Neural crest cell (in vitro differentiated cells): ENCODE measurements at places on chromosomes 5 and 9. TPM values are rescaled to one million over a fixed set of nuclear protein-coding genes. Genes with fewer than 3 reads are reported as not detected.

Gene JADE2
- 2.1 and 2.4 TPM in 2 replicates for total RNA-seq

DNA sequence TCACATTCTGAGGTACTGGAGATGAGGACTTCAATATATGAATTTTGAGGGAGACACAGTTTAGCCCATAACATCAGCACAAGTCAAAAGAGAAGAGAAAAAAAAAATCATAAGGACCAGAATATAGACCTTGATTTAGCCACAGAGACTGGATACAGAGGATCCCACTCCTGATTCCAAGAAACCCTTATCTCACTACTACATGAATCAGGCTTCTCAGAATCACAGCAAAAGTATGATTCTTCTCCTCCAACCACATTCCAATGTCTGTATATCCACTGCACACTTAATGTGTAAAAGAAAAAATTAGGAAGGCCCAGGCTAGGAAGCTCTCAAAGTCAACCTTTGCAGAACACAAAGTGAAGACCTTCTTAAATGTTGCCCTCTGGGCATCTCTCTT lies 610.9 kb downstream of the DTWD2 start:
- no peak overlapping the region for H3K27ac ChIP-seq
- no peak for DNase-seq
- H3K36me3 ChIP-seq: peaks cover 7% of the 10 kb centered on the region

Gene KIF4B
- not detected in 2 replicates for total RNA-seq

DNA sequence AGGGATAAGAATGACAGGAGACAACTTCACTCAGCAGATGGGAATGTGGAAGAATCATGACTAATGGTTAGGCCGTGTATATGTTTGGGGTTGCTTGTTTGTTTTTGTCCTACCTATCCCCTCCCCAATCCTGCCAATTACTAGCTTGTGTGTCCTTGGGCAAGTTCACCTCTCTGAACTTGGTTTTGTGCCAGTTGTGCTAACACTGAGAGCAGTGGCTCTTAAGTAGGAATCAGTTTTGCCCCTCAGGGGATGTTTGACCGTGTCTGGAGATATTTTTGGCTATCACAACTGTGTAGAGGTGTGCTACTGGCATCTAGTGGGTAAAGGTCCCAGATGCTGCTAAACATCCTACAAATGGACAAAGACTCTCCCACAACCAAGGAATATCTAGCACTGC lies 287.0 kb downstream of the DMRT2 start:
- no peak overlapping the region for H3K27ac ChIP-seq
- H3K36me3 ChIP-seq: no peaks in the 10 kb centered on the region
- DNase-seq: no peak
- no peaks in the 10 kb centered on the region for H3K27me3 ChIP-seq
- no peak overlapping the region for H3K4me3 ChIP-seq
- no peaks in the 10 kb centered on the region for H3K4me1 ChIP-seq

DNA sequence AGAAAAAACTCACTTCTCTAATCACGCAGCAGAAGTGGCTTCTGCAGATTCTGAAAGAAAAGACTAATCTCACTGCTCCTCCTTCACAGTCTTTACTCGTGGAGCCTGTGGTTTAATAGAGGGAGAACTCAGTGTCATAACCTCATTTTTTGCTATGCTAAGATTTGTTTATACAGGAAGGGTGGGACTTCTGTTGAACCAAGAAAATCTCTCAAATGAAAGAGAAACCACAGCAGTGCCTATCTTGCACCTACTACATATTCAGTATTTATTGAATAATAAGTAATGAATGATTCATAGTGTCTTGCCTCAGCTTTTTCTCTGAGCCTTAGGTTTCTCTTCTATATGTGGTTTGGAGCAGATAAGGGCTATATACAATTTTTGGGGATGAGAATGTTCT lies 136.1 kb upstream of the DMAC1 start:
- H3K27me3 ChIP-seq: no peaks in the 10 kb centered on the region
- peaks cover 5% of the 10 kb centered on the region for H3K4me1 ChIP-seq
- peaks cover 7% of the 10 kb centered on the region for H3K36me3 ChIP-seq
- H3K4me3 ChIP-seq: no peak overlapping the region
- no peak for DNase-seq
- H3K27ac ChIP-seq: no peak overlapping the region

Gene PIP5KL1
- 2.6 and 3.4 TPM in 2 replicates for total RNA-seq

GRCh38 chr9:86405926-86406325 lies 51.7 kb upstream of the TUT7 start:
- peaks cover 9% of the 10 kb centered on the region for H3K4me1 ChIP-seq
- no peak for DNase-seq
- no peak overlapping the region for H3K27ac ChIP-seq
- no peaks in the 10 kb centered on the region for H3K36me3 ChIP-seq
- H3K27me3 ChIP-seq: no peaks in the 10 kb centered on the region

Gene SLC6A19
- not detected in 2 replicates for total RNA-seq

DNA sequence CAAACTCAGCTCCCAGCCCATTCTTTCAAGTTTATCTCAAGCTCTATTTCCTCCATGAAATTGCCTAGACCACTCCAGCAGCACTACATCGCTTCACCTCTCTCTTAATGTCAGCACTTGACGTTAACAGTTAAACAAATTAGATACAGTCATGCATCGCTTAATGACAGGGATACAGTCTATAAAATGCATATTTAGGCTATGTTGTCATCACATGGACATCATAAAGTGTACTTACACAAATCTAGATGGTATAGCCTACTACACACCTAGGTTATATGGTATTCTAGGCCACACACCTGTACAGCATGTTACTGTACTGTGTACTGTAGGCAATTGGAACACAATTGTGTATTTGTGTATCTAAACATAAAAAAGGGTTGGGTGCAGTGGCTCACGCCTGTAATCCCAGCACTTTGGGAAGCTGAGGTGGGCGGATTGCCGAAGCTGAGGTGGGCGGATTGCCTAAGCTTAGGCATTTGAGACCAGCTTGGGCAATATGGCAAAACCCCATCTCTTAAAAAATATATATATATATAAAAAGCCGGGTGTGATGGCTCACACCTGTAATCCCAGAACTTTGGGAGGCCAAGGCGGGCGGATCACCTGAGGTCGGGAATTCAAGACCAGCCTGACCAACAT lies 13.4 kb upstream of the PCSK5 start:
- DNase-seq: no peak
- peaks cover 7% of the 10 kb centered on the region for H3K4me1 ChIP-seq
- no peak overlapping the region for H3K27ac ChIP-seq
- H3K4me3 ChIP-seq: no peak overlapping the region
- H3K36me3 ChIP-seq: no peaks in the 10 kb centered on the region

DNA sequence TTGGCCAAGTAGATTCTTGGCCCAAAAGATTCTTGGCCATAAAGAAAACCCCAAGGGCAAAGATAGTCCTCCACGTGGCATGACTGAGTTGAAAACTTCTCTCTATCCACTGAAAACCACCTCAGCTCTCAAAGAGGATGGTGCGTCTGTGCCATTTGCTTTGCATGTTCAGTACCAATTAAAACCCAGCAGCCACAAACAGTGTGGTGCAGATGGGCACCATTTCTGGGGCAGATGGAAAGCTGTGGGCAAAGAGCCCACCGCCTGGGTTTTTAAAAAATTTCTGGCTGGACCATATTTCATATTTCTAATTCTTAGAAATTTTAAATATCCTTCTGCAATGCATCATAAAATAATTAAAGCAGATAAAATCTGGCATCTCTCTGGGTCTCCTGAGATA lies 84.5 kb upstream of the PUM3 start:
- H3K27me3 ChIP-seq: peaks cover 41% of the 10 kb centered on the region
- no peak for DNase-seq
- H3K27ac ChIP-seq: no peak overlapping the region
- H3K4me1 ChIP-seq: no peaks in the 10 kb centered on the region

GRCh38 chr9:127086771-127087170 lies 35.7 kb downstream of the ANGPTL2 start:
- no peak for DNase-seq
- H3K4me3 ChIP-seq: no peak overlapping the region
- no peaks in the 10 kb centered on the region for H3K27me3 ChIP-seq
- peak overlapping the region; percentile 13 for H3K27ac ChIP-seq

DNA sequence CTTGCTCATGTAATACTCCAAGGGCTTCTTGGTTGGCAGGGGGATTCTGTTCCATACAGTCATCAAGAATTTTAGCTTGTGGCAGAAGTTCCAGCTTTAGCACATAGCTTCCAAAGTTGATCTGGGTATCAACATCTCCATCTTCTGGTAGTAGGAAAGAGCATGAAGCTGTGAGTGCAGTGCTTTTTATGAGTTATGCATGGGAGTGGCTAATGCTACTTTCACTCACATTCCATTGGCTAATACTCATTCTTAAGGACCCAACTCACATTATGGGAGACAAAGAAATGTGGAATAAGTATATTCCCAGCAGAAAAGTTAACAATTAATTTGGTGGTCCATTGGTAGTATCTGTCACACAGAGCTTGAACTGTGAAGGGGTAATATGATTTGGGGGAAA lies 194.2 kb upstream of the CHD1 start:
- H3K4me3 ChIP-seq: no peak overlapping the region
- no peak for DNase-seq
- H3K36me3 ChIP-seq: no peaks in the 10 kb centered on the region
- H3K27ac ChIP-seq: no peak overlapping the region
- H3K4me1 ChIP-seq: no peaks in the 10 kb centered on the region

Gene MYMK
- total RNA-seq: not detected in 2 replicates

Gene CACNA1B
- total RNA-seq: 3.0 and 3.1 TPM in 2 replicates

DNA sequence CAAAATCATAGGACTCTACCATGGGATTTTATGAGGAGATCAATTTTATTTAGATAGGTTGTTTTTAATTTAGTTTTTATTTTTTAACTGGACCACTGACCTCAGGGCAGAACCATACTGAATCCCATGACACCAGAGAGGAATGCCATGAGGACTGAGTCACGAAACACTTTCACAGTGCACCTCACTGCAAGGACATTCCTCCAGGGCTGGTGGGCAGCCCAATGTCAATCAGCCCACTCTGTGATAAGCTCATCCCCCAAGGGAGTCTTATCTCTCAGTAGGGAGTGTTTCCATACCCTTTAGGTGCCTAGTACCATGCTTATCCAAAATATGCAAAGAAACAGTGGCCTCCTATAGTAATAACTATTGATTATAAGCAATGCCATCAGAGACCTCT lies 224.5 kb upstream of the CDH6 start:
- no peak for DNase-seq
- H3K4me1 ChIP-seq: peaks cover 17% of the 10 kb centered on the region
- no peak overlapping the region for H3K4me3 ChIP-seq
- H3K36me3 ChIP-seq: peaks cover 2% of the 10 kb centered on the region
- no peak overlapping the region for H3K27ac ChIP-seq
- no peaks in the 10 kb centered on the region for H3K27me3 ChIP-seq
